Jurkat, Clone E6-1 (cell line): ENCODE measurements at places on chromosomes 7 and 10.

DNA sequence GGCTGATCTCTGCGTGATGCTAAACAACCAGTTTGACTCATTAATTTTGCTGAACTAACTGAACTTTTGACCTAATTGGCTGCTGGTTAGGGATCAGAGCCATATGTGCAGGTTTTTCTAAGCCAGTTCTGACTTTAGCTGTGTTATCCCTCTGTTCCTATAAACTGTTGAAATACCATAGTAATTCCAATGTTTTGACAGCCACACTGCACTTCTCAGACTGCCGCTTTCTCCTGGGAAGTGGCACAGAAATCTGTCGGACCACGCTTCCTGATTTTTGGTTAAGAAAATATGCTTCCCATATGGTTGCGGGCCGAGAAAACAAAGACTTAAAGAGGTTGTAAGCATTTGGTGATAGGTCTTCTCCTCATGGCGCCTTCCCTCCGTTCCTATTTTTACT lies 42.3 kb downstream of the TBXAS1 start:
- no peak for DNase-seq

- no peak for DNase-seq
Measured at GRCh38 chr7:116185956-116186355, 24.4 kb upstream of the TES start.

DNA sequence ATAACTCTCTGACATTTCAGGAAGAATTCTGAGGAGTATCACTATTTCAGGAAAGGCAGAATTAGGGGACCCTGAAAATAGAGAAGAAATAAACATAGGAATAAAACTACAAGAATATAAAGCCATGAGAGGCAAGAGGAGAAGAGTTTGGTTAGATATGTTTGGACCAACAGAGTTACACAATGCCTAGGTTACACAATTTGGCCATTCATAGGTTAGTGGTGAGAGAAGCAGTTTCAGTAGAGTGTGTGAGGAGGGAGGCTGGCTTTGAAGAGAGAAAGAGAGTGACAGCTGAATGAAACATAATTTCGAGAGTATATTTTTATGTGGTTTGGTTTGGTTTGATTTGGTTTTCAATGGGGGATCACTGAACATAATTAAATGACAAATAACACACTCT lies 783.2 kb upstream of the LRRN3 start:
- no peak for DNase-seq

DNA sequence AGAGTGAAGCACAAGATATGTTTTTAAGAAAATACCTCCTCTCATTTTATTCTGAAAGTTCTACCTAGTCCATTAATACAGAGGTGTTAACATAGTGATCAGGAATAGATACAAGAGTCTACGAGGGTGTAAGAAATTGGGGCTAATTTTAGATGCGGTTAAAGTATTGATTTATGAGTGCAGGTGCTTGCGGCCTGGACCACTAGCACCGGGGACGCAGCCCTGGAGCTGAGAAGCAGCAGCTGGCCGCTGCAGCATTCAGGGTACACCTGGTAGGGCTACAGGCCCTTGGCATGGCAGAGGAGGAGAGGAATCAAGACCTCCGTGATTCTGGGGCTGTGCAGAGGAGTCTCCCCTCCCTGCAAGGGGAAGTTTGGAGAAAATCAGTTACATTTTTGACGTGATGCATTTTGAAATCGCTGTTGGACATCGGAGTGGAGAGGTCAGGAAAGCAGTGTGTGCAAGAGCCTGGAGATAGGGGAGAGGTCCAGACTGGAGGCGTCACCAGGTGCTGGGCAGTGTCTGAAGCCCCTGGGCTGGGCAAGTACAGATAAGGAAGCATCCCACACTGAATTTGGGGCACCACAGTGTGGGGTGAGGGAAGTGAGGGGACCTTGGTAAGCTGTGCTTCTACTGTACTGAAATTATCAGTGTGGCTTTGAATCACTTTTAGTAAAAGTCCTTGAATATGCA lies 112.3 kb downstream of the VWC2 start:
- DNase-seq, result no peak

DNA sequence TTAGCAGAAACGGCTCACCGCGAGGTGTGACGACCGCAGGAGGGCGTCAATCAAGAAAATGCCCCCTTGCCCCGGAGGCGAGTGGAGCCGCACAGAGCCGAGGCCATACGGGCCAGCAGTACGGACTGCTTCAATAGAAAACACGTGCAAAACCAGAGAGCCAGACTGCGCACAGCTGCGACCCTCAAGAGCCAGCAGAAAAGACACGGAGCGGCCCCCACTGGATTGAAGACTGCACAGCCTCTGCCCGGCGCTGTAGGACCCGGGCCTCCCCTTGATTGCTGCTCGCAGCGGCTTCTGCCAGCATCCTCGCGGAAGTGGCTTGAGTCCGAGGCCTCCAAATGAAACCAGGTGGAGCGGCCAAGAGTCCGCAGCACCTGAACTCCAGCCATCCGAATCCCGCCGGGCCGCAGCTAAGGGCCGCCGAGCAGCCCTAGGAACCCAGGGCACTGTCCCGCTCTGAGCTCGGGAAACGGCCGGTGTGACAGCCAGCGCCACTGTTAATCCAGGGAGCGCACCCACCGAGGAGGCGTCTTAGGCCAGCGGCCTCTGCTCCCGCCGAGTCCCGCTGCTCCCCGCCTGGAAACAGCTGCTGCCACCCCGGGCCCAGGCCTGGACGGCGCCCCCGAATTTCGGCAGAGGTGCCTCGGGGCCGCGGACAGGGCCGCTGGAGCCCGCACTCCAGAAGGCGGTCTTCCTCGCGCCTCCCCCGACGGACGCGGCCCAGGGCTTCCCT lies 660 bp upstream of the HHEX start:
- DNase-seq, result no peak

DNA sequence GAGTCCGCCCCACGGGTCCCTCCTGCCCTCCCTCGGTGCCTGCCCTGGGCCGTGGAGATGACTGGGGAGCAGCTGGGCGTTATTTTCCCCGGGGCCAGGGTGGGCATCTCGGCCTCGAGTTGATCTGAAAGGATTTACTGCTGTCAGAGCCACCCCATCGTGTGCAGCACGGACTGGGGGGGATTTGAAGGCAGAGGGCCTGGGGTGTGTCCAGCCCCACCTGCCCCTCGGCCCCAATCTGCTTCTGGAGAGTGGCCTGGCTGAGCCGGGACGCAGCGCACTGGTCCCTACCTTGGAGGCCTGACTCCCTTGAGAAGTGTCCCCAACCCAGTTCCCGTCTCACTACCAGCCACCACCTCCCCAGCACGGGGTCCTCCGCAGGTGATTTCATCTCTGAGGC lies 24.2 kb upstream of the PFKFB3 start:
- DNase-seq, result no peak

DNA sequence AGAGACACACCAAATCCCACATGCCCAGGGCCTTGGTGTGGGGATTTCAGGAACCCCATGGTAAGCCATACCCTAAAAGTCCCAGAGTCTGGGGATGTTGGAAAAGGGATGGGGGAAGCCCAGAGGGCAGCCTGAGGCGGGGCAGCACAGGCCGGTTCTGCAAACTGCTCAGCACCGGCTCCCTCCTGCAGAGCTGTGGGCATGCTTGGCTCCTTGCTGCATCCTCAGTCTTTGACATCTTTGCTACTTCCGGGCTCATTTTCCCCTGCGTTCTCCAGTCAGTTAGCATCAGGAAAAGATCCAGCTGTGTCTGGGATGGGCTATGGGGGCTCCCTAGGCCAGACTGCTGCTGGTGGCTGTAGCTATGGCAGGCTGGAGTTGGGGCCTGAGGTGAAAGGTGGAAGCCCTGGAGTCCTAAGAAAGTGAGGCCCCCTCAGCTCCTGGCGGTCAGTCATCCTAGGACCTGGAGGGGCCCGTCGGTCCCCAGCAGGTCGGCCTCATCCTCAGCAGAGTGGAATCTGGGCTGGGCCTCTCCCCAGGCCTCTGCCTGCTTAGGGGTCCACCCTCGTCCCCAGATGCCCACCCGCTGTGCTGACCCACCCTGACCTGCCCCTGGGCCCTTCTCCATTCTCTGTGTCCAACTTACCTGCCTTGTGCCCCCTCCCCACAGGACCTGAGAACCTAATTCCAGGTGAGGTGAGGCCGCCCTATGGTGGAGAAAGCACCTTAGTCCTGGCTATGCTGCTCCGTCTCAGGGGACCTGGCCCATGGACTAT lies 9.3 kb downstream of the TBATA start:
- no peak for DNase-seq

DNA sequence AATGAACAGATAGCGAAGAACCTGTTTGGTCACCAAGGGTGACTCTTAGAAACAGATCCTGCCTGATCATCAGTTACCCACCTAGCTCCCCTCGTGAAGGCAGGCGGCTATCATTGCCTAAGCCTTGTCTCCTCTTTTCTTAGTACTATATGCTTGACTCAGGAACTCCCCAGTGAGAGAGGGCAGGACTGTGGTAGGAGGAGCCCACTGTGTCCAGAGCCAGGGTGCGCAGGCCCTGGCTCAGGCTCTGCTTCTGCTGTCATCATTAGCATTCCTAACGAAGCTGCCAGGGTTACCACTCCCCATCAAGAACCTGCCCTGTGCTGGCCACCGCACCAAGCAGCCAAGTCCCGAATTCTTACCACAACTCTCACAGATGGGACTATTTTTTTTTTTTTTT lies 160.8 kb downstream of the CHN2 start:
- DNase-seq, result no peak

DNA sequence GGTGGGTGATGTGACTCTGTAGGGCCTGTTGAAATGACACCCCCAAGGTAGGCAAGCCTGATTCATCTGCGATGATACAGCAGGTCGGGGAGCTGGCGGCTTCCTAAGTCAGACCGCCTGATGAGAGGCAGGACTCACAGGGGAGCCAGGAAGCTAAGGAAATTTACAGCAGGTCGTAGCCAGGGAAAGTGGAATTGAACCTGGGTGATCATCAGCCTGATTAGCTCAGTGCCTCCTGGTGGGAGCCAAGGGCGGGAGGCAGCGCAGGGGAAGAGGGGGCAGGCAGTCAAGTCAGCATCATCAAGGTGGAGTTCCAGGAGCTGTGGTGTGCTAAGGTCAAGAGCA lies 18.5 kb upstream of the TRIM56 start:
- DNase-seq, result no peak

DNA sequence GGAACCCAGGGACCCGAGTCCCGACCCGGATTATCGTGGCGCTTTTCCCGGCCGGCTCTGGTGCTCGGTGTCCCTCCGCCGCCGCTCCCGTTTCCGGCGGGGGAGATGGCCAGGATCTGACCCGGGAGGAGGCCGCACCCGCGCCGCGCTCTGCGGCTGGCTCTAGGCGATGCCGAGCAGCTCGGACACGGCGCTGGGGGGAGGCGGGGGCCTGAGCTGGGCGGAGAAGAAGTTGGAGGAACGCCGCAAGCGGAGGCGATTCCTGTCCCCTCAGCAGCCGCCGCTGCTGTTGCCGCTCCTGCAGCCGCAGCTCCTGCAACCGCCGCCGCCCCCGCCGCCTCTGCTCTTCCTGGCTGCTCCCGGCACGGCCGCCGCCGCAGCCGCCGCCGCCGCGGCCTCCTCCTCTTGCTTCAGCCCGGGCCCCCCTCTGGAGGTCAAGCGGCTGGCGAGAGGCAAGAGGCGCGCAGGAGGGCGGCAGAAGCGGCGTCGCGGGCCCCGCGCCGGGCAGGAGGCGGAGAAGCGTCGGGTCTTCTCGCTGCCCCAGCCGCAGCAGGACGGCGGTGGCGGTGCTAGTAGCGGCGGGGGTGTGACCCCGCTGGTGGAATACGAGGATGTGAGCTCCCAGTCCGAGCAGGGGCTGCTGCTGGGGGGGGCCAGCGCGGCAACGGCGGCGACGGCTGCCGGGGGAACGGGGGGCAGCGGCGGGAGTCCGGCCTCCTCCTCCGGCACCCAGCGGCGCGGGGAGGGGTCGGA lies 593 bp downstream of the CDK13 start:
- DNase-seq, result no peak

DNA sequence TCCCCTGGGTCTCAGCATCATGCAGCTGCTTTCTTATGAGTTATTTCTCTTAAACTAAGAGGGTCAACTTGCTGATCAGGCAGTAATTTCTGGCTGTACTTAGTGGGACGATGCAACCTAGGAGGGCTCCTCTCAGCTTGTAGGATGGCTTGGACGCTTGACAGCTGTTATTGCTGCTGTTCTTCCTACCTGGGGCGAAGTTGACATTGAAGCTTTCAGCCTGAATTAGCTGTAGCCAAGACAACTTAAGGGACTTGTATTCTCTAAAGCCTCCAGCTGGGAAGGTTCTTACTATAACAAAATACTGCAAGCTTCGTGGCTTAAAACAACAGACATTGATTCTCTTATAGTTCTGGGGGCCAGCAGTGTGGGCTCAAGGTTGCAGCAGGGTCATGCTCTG lies 224.9 kb downstream of the ACTR3B start:
- DNase-seq, result no peak

- peak; percentile 91 for DNase-seq
Measured at GRCh38 chr7:584122-584465, 64.4 kb upstream of the PDGFA start.
